HEK293T (cell line): ENCODE measurements at places on chromosomes 16 and 17.
A peak's percentile ranks its signal among the peaks of the same experiment; 100 is the strongest.

GRCh38 chr16:82700541-82701235, 73.9 kb downstream of the CDH13 start:
- DNase-seq, result no peak

GRCh38 chr17:67080804-67081203, 36.5 kb downstream of the CACNG1 start:
- no peak for DNase-seq

- DNase-seq, result no peak
Observed at GRCh38 chr17:41393294-41393693, 4.1 kb downstream of the KRT31 start.

- DNase-seq, result peak; percentile 67
Observed at GRCh38 chr17:3004150-3004801, 59.1 kb downstream of the OR1D5 start.

DNA sequence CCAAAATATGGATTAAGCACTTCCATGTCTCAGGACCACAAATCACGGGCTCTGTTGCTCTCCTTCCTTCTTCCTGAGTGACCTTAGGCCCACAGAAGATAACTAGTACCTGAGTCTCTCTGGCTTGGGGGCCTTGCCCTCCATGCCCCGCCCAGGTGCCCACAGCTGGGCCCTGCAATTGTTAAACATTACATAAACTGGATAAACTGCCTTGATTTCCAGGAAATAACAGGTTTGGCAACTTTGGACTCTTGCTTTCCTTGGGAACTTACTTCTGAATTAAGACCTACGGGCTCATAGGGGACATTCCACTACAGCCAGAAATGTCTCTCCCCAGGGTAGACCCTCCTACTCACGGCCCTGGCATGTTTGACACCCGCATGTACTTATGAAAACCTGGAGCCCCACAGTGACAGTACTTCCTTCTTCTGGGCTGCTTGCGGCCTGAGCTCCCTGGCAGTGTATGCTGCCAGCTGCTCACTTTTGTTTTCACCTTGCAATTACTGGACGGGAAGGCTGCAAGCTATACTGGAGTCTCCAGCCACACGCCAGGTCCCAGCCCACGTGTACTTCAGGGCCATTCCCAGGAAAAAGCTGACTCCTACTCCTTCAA, 2.3 kb upstream of the UBALD2 start:
- DNase-seq, result no peak

DNA sequence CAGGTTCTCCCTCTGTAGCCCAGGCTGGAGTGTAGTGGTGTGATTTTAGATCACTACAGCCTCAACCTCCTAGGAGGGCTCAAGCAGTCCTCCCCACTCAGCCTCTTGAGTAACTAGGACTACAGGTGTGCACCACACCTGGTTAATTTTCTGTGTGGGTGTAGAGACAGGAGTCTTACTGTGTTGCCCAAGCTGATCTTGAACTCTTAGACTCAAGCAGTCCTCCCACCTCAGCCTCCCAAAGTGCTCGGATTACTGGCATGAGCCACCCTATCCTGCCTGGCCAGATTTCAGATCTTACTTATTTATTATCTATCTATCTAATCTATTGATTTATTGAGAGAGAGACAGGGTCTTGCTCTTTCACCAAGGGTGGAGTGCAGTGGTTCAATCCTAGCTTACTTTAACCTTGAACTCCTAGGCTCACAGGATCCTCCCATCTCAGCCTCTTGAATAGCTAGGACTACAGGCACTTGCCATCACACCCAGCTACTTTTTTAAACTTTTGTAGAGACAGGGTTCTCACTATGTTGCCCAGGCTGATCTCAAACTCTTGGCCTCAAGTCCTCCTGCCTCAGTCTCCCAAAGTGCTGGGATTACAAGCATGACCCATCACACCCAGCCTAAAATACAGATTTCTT, 61.8 kb downstream of the TUBD1 start:
- DNase-seq, result no peak

DNA sequence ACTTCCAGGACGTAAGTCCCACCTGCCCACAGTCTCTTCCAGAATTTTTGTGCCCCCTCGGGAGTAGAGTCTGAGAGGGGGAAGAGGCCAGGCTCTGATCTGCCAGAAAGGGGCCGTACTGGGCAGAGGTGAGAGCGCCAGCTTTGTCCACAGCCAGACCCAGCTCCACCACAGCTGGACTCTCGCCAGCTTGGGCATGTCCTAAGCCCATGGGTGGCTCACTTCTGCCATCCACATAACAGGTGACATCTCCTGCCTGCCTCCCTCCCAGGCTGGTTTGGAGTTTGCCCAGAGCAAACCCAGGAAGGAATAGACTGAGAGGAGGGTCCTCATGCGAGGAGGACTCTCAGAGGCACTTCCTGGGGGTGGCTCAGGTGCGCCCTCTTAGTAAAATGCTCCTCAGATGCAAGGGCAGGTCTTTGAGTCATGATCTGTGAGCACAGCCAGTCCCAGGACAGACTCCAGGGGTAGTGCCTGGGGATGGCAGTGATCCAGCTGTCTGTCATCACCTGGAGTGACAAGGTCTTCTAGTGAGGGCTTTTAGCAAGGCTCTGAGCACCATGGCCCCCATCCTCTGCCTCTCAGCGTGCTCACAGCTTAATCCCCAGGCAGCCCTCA, 89.2 kb downstream of the AMFR start:
- no peak for DNase-seq

- no peak for DNase-seq
Observed at GRCh38 chr16:54143934-54144571, 142.5 kb downstream of the IRX3 start.

GRCh38 chr17:2814481-2815341, 18.5 kb downstream of the RAP1GAP2 start:
- DNase-seq, result no peak

DNA sequence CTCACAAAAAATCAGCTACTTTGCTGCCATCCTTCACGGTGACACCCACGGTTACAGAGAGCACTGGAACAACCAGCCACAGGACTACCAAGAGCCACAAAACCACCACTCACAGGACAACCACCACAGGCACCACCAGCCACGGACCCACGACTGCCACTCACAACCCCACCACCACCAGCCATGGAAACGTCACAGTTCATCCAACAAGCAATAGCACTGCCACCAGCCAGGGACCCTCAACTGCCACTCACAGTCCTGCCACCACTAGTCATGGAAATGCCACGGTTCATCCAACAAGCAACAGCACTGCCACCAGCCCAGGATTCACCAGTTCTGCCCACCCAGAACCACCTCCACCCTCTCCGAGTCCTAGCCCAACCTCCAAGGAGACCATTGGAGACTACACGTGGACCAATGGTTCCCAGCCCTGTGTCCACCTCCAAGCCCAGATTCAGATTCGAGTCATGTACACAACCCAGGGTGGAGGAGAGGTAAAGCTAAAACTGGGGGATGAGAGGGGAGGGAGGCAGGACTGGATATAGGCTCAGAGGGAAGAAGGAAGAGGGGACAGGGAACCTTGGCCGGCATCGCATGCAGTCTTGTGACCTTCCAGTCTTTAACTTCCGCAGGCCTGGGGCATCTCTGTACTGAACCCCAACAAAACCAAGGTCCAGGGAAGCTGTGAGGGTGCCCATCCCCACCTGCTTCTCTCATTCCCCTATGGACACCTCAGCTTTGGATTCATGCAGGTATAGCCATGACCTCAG, 581 bp downstream of the CD68 start:
- DNase-seq, result no peak

DNA sequence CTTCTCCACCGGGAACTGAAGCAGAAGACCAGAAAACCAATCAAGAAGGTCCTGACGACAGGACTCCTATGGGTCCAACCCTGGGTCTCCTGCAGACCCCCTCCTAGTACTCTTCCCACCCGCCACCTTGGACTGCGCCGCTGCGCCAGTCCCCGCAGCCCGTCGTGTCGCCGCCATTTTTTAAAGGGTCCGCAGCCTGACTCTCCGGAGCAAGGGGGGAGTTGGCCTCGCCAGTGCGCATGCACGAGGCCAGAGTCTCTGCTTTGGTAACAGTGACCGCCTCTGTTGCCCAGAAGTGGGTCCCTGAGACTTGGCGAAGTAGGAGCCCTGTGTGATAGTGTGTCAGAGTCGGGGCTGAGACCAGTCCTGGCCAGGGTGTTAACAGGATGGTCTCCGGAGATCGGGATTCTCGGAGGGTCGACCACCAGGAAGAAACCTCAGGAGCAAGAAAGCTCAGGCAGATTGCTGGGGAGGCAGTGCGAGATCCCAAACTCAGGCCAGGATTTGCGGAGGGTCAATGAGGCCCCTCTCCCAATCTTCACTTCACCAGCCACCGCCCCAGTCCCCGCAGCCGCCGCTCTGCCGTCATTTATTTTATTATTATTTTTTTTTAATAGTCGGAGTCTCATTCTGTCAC, 612.5 kb downstream of the KCNJ18 start:
- DNase-seq, result no peak

DNA sequence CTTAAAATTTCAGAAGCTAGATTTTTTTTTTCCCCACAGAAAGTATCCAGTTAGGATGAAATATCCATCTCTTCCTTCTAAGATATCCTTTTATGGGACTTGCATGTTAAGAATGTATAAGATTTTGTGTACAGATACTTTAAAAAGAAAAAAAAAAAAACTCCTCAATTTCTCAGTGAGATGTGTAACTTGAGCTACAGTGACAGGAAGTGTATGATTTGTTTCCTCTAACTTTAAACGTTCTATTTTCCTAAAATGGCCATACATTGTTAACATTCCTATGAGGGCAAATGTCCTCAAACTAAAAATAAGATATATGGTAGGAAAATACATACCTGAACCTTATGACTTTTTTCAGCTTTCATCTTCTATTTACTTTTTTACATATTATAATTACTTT, 8.9 kb downstream of the FBXO47 start:
- DNase-seq, result no peak

GRCh38 chr16:4309833-4310266, 6.0 kb upstream of the GLIS2 start:
- peak; percentile 26 for DNase-seq

DNA sequence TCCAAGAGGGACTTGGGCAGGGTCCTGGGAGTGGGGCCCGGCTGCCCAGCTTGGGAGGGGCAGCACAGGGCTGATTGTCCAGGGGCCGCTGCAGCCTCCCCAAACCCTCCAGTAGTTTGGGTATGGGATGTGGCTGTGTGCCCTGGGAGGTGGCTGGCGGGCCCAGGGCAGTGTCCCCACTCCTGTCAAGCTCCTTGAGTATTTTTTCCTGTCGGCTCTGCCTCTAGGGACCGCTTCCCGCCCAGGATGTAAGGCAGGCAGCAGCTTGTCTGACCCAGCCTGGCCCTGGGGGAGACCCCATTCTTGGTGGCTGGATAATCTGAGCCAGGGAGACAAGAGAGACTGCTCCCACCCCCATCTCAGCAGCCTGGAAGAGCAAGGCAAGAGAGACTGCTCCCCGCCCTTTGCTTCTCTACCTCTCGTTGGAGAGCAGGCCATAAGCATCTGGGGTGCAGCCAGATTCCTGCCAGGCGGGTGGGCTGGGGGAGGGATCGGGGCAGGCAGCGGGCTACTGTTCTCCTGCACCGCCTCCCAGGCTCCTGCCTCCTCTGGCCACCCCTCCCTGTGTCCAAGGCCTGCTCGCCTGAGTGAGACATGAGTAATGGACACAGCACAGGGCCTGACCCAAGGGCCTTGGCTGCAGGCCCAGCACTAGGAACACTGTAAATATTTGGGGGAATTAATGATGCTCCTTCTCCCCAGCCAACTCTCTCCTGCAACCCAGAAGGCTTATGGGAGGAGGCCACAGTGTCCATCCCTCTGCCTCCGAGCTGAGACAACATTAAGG, 18.4 kb upstream of the ITGA3 start:
- no peak for DNase-seq

GRCh38 chr16:66254751-66255150, 111.7 kb upstream of the CDH5 start:
- DNase-seq, result no peak

DNA sequence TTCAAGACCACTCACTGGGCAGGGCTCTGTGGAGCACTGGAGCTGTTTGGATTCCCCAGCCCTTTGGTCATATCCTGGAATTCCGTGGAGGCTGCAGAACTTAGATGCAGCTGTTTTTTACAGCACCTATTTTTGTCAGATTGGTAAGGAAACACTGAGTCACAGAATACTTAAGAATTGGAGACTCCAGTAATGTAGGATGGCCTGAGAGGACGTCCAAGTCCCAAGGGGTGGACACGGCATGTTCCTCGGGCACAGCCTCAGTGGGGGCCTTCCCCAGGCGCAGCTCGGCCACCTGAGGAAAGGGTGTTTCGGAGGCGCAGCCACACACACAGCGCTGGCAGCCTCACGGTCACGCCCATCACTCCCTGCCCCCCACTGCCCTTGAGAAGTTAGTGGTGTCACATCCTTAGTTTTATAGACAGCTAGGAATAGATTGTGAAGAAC, 14.8 kb downstream of the PLD6 start:
- DNase-seq, result no peak

DNA sequence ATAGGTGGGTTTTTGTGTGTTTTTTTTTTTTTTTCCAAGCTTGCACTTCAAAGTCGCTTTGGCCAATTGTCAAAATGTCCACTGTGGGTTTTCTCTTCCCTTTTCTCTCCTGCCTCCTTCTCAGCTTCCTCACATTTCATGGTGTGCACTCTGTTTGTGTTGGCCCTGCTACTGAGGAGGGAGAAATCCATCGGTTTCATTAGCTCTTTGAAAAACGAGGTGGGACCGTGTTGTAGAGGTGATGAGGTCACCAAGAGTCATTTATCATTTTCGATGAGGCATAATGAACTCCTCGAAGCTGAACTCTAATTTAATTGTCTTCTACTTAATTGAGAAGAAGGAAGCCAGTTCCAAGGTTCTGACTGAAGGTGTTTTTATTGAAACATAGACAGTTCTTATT, 174.4 kb upstream of the TOX3 start:
- no peak for DNase-seq

GRCh38 chr17:50269477-50270434, 4.5 kb upstream of the TMEM92 start:
- DNase-seq, result peak; percentile 81
